Activated naive CD4-positive, alpha-beta T cell treated with anti-CD3 and anti-CD28 coated beads, Interleukin-2, amount 50 U/mL, for 72 hours (primary cell): ENCODE measurements at places on chromosomes 2 and 18.
A peak's percentile ranks its signal among the peaks of the same experiment; 100 is the strongest.

GRCh38 chr18:43578706-43579105, 301.4 kb upstream of the SYT4 start:
- no peak for DNase-seq

- DNase-seq, result no peak
Measured at GRCh38 chr2:174465327-174465726, 21.5 kb downstream of the GPR155 start.

GRCh38 chr2:26584656-26585055, 56.5 kb downstream of the CIB4 start:
- DNase-seq, result peak; percentile 39

- no peak for DNase-seq
Measured at GRCh38 chr2:159895258-159896065, 97.5 kb upstream of the CD302 start.

- no peak for DNase-seq
Measured at GRCh38 chr2:19688059-19688458, 213.7 kb downstream of the TTC32 start.

DNA sequence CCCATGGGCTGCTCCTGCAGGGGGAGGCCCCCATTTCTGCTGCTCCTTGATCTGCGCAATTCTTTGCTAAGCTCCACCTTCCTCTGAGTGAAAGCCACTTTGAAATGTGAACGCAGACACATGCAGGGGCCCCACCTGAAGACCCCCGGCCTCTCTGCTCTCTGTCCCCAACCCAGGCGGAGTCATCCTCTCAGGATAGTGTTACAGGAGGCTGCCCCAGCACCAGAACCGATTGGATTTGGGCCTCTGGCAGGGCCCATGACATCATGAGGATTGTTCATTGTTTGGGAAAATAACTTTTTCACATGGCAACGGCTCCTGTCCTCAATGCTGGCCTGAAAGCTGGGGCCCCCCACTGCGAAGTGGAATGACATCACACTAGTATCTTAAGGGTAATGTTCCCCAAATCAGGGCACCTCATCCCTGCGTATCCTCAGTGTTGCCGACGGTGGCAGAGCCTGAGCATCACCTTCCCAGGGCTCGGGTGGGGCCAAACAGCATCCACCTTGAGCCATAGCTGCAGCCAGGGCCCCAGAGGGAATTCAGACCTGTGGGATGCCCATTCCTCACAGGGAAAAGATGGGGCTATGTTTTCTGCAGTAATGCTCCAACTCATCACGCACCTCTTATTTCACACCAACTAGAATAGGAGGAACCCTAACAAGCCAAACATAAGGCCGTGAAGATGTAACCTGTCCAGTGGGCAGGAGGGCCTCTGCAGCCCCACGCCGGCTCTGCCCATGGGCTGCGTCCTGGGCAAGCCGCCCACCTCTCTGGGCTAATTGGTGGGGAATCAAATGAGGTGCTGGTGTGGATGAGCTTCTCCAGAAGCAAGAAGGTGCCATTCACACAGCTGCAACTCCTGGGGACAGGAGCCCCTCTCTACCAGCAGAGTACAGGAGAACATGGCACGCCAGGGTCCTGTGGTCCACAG, 2.7 kb upstream of the ERFE start:
- DNase-seq, result no peak

GRCh38 chr2:54247115-54247514, 8.9 kb downstream of the TSPYL6 start:
- DNase-seq, result no peak

DNA sequence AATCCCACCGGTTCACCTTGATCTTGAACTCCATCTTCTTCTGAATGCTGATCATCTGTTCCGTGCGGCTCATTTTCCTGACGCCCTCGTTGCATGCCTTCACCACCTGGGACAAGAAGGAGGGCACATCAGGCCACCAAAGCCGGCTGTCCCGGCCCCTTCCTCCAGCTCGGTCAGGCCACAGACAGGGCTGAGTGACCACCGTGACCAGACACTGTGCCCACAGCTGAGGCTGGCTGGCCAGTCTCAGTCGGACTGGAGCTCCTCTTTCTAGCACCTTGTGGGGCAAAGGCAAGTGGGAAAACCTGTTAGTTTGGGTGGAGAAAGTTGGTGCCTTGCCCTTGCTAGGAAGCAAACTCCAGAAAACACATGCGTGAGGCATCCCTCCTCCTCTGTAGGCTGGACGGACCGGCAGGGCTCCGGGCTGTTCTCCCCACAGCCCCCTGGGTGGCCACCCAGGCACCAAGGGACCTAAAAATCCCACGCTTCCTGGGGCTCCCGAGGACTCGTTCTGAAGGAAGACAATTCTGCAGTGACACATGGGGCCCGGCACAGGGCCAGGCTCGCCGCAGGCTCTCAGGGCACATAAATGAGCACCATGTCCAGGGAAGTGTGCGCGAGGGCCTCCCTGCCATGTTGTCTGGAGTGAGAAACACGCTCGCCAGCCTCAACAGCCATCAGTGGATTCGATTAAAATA, 15.3 kb downstream of the SNORC start:
- DNase-seq, result no peak

DNA sequence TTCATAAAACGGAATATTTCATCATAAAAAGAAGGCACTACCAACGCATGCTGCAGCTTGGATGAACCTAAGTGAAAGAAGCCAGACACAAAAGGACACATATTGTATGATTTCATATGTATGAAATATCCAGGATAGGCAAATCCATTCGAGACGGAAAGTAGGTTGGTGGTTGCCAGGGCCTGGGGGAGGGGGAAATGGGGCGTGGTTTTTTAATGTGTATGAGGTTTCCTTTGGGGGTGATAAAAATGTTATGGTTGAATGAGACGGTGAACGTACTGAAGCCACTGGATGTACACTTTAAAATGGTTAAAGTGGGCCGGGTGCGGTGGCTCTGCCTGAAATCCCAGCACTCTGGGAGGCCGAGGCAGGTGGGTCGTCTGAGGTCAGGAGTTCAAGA, 20.0 kb upstream of the SPATA3 start:
- no peak for DNase-seq

DNA sequence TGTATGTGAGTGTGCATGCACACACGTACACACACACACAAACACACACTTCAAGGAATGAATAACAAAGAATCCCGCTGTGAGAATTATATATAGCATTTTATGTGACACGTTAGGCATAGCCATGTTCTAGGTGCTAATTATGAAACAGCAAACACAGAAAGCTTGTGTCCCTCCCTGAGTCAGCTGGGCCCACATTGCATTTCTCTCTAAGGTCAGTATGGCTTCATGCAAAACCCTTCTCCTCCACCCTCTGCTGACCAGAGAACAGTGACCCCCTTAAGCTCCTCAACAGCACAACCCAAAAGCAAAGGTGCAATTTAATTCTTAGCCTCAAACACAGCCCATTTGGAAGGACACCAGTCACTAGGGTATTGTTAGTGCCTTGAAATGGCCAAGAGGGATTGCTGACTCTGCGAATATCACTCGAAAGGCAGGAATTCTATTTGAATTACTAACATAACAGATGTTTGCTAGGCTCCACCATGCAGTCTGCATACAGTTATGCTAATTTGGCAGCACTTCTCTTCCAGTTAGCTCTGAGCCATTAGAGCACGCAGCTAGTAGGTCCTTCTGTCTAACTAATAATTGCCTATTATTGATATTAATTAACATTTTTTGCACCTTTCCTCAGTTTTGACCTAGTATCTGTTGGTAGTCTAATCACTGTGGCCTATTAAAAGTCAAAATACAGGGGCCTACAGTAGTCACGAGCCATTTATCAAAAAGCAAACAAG, 149.0 kb downstream of the LNPK start:
- no peak for DNase-seq

DNA sequence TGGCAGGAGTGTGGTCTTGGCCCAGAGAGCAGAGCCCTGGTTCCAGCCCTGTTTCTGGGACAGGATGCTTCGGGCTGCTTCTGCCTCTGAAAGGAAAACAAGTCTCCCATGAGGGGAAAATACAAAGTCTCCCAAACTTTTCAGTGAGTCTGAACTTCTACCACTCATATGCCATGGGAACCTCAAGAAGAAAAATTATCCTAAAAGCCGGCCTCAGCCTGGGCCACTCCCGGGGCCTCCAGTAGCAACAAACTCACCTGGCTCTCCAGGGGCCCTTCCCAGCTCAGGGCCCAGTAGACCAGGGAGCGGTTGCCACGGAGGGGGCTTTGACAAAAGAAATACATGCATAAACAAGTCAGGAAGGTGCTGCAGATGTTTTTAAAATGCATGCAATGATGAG, 289.2 kb upstream of the HDAC4 start:
- DNase-seq, result no peak

DNA sequence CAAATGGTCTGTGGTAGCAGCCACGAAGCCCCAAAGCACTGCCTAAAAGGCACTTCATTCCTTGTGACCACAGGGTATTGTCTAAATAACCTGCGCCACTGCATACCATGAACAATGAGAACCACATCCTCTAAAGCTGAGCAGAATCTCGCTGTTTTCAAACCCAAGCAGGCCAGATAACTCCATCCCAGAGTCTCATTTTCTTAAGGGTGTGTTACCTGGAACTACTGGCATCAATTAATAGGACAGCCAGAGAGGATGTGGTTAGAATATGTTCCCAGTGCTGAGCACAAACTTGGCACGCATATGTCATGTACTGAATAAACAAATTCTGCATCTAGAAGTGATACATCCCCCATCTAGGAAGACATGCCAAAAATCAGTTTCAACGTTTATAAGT, 13.0 kb downstream of the VPS4B start:
- no peak for DNase-seq

GRCh38 chr2:25835906-25836305, 42.4 kb downstream of the ASXL2 start:
- DNase-seq, result no peak

DNA sequence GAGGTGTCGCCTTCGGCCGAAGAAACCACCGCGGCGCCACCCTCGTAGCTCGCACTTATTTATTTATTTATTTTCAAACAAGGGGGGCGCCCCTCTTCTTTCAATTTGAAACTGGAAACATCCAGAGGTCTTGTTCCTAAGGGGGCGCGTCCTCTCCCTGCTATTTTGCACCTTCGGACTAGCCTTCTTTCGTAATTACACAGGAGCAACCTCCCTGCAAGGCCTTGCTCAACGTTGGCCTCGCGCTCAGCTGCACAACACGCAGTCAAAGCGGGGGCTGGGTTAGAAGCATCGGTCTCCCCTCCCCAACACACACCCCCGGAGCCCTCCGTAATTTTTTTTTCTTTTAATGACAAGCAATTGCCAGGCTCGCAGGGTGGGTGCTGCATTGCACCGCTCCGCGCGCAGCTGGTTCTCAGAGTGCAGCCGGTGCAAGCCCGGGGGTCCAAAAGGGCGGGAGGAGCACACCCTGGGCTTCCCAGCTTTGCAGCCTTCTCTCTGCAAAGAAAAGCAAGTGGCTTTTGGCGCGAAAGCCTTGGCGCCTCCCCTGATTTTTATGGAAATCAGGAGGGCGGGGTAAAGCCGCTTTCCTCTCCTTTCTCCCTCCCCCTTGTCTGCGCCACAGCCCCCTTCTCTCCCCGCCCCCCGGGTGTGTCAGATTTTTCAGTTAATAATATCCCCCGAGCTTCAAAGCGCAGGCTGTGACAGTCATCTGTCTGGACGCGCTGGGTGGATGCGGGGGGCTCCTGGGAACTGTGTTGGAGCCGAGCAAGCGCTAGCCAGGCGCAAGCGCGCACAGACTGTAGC, at the start of gene MYCN:
TSS of gene MYCN (plus strand) at position 697 of the 807 bp plus-strand sequence. CDS start 1,515 bp downstream, outside the sequence.
- DNase-seq, result peak; percentile 58

DNA sequence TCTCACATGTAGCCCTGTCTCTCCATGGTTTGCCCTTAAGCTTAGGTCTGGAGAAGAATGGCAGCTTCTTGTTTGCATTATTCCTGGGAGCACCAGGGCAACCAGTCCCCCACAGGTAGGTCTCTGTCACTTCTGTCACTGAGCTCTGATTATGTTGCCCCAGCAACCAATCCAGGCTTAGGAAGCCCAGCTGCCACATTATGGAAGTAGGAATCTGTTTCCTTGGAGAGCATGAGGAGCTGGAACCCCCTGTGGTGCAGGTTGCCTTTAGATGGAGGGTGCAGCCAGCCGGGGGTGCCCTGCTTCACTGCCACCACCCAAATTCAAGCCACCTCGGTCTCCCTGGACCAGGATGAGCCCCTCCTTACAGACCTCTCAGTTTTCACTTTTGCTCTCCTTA, 4.8 kb downstream of the RESP18 start:
- no peak for DNase-seq

DNA sequence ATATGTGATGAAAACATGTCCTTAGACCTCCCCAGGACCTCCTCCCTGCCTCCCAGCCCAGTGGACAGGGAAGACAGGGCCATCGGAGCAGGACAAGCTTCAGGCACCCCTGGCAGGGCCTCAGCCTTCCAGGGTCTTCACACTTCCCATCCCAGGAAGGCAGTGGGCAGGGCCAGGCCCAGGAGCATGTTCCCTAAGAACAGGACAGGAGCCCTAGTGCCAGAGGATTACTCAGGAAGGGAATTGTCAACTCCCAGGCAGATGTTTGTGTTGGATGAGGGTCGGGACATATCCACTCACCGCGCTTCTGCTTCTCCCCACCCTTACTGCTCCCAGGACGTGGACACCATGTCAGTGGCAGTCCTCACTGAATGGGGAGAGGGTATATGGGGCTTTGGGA, 138.9 kb downstream of the TNS1 start:
- no peak for DNase-seq

- no peak for DNase-seq
Measured at GRCh38 chr18:76985951-76986236, 146.7 kb downstream of the MBP start.

DNA sequence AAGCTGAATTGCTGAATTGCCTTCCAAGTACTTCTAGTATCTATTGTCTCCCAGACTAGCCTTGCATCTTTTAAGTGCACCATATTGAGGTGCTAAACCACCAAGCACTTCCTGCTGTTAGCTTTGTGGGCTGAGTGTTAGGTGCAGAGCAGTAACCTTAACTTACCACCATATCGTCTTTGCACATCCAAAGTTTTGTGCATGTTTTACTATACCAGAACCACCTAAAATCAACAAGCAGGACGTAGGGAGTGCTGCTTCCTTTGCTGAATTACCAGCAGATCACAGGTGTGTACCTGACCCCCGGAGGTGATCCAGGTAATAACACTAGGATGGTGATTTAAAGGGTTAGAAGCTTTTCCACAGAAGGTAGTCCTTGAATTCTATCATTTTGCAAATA, 359.9 kb upstream of the HNRNPA3 start:
- peak; percentile 5 for DNase-seq

- no peak for DNase-seq
Measured at GRCh38 chr2:138948070-138948539, 167.9 kb upstream of the NXPH2 start.

GRCh38 chr18:68679528-68679927, 35.4 kb downstream of the TMX3 start:
- no peak for DNase-seq

- no peak for DNase-seq
Measured at GRCh38 chr2:42013409-42013808, 34.4 kb upstream of the PKDCC start.

- no peak for DNase-seq
Measured at GRCh38 chr18:75134611-75134975, 74.3 kb downstream of the PTGR3 start.

GRCh38 chr2:219515874-219516629, 1.8 kb downstream of the ASIC4 start:
- DNase-seq, result no peak

DNA sequence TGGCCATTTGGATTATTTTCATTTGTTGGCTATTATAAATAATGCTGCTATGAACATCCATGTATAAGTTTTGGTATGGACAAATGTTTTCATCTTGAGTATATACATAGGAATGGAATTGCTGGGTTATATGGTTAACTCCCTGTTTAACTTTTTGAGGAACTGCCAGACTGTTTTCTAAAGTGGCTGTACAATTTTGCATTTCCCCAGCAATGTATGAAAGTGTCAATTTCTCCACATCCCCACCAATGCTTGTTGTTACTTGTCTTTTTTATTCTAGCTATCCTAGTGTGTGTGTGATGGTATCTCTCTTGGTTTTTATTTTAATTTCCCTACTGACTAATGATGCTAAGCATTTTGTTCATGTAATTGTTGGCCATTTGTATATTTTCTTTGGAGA, 90.6 kb upstream of the CYP26B1 start:
- no peak for DNase-seq
